Activated CD8-positive, alpha-beta memory T cell treated with anti-CD3 and anti-CD28 coated beads for 4 hours (primary cell): ENCODE measurements at places on chromosomes 5 and 9.

GRCh38 chr9:84759300-84759750 is 89.8 kb downstream of the NTRK2 start:
- no peak for DNase-seq

- no peak for DNase-seq
Observed at GRCh38 chr9:35980289-35981011, 22.5 kb upstream of the OR2S2 start.

DNA sequence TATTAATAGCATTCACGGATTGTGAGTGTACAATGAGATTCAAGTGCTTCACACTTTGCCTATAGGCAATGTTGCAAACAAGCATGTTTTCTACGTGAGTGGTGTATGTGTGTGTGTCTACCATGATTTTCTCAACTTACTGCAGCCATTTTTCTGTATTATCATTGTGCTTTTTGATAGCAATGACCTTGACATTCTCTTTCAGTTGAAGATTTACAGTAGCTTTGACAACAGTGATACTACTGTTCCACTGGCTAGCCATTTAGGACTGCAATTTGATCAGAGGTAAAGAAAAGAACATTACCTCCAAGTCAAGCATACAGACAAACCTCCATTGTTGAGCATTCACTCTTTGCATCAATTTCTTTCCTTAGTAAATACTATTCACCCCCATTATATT is 297.0 kb downstream of the MAN2A1 start:
- DNase-seq = no peak

GRCh38 chr9:4762108-4762885 is 21.3 kb upstream of the AK3 start:
- DNase-seq = peak; percentile 64

- DNase-seq = no peak
Observed at GRCh38 chr9:108569624-108570023, 286.2 kb downstream of the ACTL7B start.

- no peak for DNase-seq
Observed at GRCh38 chr5:5298068-5298633, 124.3 kb upstream of the ICE1 start.

DNA sequence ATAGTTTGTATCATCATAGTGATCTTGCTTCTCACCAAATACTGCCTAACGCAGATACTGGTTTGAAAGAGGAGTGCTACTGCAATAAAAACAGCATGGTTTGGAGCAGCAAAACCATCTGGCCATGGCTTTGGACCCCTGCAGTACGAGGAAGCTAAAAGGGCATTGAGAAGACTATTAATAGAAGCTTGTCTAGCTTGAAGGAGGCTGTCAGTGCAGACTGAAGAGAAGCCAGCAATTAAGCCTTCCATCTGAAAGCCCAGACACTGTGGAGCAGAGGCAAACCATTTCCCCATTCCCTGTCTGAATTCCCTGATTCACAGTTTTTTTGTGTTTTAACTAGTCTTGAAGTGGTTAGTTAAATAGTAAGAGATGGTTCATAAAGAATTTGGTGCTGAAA is 281.6 kb downstream of the PTPRD start:
- no peak for DNase-seq

GRCh38 chr5:16135506-16135905 is 44.1 kb downstream of the MARCHF11 start:
- no peak for DNase-seq
